ENCODE measurements at places on chromosomes 16 and 17.
A peak's percentile ranks its signal among the peaks of the same experiment; 100 is the strongest.

- DNase-seq, result no peak
Observed at GRCh38 chr17:18233803-18234518, 8.5 kb downstream of the LLGL1 start.

DNA sequence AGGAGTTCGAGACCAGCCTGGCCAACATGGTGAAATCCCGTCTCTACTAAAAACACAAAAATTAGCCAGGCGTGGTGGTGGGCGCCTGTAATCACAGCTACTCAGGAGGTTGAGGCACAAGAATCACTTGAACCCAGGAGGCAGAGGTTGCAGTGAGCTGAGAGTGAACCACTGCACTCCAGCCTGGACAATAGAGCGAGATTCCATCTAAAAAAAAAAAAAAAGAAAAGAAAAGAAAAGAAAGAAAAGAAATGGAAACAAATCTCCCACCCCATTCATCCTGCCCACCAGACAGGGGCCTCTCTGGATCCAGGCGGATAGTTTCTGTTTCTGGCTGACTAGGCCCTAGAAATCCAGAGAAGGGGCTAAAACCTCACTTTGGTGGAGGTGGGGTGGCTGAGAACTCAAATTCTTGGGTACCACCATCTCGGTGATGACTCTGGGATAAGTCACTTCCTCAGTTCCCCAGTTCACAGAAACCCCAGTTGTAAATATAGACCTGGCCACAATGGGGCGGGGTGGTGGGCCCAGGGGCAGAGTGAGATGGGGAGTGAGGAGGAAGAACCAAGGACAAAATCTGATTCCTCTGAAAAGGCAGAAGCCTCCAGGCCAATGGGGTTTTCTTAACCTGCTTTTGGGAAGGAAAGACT, 22.2 kb downstream of the SOCS1 start:
- no peak for DNase-seq

GRCh38 chr16:28100810-28101532, 37.5 kb upstream of the GSG1L start:
- DNase-seq, result no peak

DNA sequence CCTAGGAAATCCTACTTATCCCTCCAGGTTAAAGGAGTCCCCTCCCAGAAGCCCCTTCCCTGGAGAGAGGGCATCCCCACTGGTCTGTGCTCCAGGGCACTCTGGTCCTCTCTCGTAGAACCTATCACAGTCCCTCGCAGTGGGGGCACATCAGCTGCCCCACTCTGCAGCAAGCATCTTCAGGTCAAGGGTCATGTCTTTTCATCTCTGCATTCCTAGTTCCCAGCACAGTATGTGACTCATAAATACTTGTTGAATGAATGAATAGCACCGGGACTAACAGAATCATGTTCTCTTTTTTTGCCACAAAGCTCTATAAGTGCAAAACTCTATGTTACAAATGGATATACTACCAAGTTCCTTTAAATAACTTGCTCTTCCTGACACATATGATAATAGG, 36.0 kb downstream of the RNF157 start:
- DNase-seq, result peak; percentile 73

DNA sequence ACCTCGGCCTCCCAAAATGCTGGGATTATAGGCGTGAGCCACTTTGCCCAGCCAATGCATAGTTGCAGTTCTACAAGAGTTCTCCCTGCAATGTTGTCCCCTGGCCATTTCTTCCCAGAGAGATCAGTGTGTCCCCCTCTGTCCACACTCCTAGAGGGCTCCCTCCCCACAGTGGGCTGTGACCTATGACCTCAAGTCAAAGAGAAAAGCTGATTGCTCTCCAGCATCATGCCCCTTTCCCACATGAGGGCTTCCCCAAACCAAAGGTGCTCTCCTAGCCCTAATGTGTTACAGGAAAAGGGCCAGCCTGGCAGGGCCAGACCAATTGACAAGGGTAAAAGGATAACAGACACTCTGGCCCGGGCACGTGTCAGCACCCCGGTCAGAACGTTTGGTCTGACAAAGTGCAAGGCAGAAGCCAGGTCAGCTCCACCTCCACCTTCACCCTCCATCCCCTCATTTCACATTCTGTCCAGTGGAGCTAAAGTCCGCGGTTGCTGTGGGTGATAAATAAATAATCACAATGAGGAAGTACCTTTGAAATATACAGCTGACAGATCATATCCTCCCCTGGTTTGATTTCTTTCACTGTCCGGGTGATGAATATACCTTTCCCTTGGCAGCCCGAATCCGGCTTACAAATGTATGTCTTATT, 17.8 kb downstream of the TTLL6 start:
- DNase-seq, result no peak

DNA sequence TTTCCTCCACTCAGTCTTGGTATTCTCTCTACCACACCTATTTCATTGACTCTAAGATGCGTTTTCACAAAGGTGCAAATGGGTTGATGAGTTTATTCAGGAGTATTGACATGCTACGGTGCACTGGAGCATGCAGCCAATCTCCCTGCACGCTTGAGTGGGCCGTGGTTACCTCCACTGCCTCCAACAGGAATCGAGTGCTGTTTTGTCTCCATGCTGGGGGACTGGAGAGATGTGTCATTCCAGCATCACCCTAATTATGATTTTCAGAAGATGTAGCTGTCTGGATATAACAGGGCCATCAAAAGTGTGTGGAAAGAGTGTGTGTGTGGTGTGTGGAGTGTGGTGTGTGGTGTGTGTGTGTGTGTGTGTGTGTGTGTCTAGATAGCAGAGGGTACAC, 351.6 kb upstream of the ZFHX3 start:
- DNase-seq, result no peak

DNA sequence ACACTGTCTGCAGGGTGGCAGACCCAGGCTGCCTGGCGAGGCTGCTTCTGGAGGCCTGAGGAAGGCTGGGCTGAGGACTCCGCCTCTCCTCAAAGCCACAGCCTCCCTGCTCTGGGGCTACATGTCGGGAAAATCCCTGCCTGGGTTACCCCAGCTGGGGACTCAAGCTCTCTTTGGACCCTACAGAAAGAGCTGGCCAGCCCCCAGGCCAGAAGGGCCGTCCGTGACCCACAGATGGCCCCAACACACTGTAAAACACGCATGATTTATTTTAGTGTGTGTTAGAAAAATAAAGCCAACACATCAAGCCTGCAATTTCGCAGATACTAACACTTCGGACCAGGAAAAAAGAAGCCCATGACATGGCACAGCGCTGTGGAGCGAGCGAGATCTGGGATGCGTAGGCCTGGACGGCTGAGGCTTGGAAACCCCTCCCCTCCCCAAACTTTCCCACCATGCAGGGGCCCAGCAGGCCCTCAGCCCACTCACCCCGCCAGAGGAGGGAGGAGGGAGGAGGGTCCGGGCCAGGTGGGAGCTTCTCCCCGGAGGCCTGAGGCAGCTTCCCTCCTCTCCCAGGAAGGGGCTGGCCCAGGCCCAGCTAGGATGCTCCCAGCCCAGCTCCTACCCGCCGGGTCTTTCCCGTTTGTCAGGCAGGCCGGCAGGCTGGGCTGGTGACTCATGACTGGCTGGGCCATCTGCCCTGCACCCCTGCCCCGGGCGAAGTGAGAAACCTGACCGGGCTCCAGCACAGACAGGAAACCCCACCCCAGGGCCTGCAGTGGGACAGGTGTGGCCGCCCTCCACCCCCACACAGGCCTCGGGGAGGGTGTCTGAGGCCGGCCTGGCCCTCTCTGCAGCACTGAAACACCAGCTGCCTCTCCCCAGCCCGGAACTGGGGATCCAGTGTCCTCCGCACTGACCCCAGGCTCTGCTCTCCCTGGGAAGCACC, 34.1 kb upstream of the SLC38A10 start:
- DNase-seq, result peak; percentile 86

- DNase-seq, result no peak
Observed at GRCh38 chr17:68205808-68206720, 41.8 kb upstream of the AMZ2 start.

DNA sequence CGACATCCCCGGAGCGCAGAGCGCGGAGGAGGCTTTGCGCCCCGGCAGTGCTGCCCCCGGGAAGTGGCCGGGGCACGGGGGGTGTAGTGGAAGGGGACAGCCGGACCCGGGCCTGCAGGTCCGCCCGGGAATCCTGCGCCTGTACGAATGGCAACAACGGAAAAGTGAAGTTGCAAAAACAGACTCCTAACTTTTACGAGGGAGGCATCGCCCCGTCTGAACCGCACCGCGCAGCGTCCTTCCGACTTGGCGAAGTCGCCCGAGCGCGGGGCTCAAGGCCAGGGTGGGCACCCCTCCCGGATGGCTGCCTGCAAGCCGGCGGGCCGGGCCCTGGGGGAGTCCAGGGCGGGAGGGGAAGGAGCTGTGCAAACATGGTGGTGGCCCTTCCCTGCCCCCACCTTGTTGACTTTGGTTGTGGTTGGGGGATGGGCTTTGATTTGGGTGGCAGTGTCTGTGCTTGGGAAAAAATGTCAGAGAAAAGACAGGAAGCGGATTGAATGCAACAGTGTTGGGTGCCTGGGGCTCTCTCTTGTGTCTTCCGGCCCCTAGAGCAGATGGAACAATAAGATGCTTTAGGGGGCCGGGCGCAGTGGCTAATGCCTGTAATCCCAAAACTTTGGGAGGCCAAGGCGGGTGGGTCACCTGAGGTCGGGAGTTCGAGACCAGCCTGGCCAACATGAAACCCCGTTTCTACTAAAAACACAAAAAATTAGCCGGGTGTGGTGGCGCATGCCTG, 675 bp downstream of the RNF213 start:
- DNase-seq, result peak; percentile 78

GRCh38 chr17:56020369-56020768, 132.9 kb upstream of the ANKFN1 start:
- DNase-seq, result no peak

DNA sequence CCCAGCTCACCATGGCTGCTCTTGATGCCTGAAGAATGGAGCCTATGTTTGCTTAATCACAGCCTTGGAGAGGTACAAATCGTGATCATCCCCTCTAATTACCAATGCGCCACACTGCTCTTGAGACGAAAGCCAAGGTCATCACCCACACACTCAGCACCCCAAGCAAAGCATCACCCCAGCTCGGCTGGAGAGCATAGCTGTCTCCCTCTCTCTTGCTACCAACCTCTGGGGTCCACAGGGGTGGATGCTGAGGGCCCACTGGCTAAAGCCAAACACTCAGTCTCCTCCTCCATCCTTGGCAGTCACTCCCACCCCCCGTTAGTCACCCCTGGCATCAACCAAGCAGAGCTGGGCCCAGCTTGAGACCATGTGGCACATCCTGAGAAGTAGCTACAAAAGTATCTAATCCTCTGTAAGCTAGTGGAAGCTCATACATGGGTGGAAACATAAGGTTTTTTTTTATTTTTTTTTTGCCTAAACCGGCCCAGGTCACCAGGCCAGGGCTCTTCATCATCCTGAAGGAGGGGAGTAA, 44.8 kb downstream of the PIMREG start:
- DNase-seq, result no peak

- no peak for DNase-seq
Observed at GRCh38 chr17:81329927-81330883, 35.1 kb upstream of the SLC38A10 start.

GRCh38 chr17:15442311-15443180, 24.9 kb downstream of the CDRT4 start:
- DNase-seq, result no peak

GRCh38 chr17:58176200-58176599, 9.4 kb downstream of the OR4D2 start:
- no peak for DNase-seq

GRCh38 chr17:47620503-47621245, 29.0 kb upstream of the KPNB1 start:
- DNase-seq, result no peak

GRCh38 chr16:73071131-73071940, 23.4 kb upstream of the ZFHX3 start:
- DNase-seq, result no peak

GRCh38 chr16:11570258-11570657, 16.5 kb downstream of the LITAF start:
- no peak for DNase-seq

GRCh38 chr17:58533616-58534188, 19.3 kb upstream of the MTMR4 start:
- DNase-seq, result no peak

DNA sequence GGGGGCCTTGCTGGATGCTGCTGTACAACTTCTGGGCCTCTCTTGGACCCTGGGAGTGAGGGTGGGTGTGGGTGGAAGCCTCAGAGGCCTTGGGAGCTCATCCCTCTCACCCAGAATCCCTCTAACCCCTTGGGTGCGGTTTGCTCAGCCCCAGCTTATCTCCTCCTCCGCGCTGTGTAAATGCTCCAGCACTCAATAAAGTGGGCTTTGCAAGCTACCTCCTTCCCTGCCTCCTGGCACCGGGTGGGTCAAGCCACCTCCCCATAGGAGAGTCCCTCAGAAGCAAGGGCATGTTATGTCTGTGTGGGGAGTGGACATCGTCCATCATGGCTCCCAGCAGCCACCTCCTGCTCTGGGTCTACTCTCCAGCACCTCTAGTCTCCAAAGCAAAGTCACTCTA, 28.4 kb downstream of the CDIP1 start:
- DNase-seq, result no peak

GRCh38 chr16:57190136-57190535, 4.0 kb downstream of the RSPRY1 start:
- no peak for DNase-seq

GRCh38 chr17:36514856-36515255, 19.8 kb downstream of the MYO19 start:
- no peak for DNase-seq

GRCh38 chr16:1194665-1195392, 30.2 kb downstream of the TPSG1 start:
- DNase-seq, result no peak

- no peak for DNase-seq
Observed at GRCh38 chr16:85285681-85286065, 173.4 kb upstream of the CIBAR2 start.

DNA sequence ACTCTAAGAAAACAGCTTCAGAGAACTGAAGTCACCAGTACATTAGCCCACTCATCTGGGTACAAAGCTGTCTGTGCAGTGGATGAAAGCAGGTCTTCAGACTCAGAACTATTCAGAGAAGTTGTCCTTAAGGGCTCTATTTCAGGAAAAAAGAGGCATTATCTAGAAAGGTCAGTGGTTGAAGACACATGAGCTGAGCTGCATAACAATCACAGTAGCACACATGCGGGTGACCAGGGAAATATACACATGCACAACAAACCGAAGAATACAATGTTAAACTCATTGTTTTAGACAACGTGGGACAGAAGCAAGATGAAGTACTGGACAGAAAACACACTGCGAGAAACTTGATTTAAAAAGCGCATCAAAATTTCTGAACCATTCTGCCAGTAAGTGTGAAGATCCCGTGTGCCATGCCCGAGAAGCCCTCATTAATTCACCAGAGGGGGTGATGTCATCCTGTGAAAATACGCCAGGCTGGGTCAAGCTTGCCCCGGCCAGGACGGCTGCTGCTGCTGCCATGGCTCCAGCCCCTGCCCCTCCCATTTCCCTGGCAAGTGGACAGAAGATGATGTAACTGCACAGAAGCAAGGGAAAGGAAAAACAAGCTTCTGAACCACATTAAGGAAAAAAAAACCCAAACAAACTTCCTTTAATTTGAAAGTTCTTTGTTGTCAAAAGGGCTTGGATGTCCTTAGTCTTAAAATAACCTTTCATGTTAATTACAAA, 10.1 kb downstream of the DYNC1LI2 start:
- DNase-seq, result peak; percentile 93

GRCh38 chr16:77556201-77556873, 121.5 kb upstream of the ADAMTS18 start:
- peak; percentile 53 for DNase-seq

GRCh38 chr16:8885674-8886592, 3.8 kb downstream of the LITAFD start:
- no peak for DNase-seq

GRCh38 chr17:80372456-80372855, 42.5 kb upstream of the ENDOV start:
- no peak for DNase-seq

- peak; percentile 64 for DNase-seq
Observed at GRCh38 chr17:31570951-31571892, 179.7 kb downstream of the RAB11FIP4 start.
